ENCODE measurements at places on chromosomes 6 and 20.

- DNase-seq = no peak
Observed at GRCh38 chr20:51650685-51651134, 108.2 kb upstream of the NFATC2 start.

- DNase-seq = no peak
Observed at GRCh38 chr6:122180132-122180531, 219.3 kb upstream of the HSF2 start.

GRCh38 chr20:46774943-46775560 lies 65.6 kb downstream of the SLC2A10 start:
- no peak for DNase-seq

GRCh38 chr6:91483415-91484105 lies 896.7 kb upstream of the MAP3K7 start:
- no peak for DNase-seq

GRCh38 chr6:73308712-73309534 lies 45.2 kb downstream of the DPPA5 start:
- DNase-seq = no peak

GRCh38 chr6:12291839-12292604 lies 1.9 kb downstream of the EDN1 start:
- no peak for DNase-seq

GRCh38 chr20:52031563-52032303 lies 159.8 kb downstream of the ZFP64 start:
- no peak for DNase-seq

- DNase-seq = no peak
Observed at GRCh38 chr20:59455402-59456341, 148.7 kb upstream of the PHACTR3 start.

DNA sequence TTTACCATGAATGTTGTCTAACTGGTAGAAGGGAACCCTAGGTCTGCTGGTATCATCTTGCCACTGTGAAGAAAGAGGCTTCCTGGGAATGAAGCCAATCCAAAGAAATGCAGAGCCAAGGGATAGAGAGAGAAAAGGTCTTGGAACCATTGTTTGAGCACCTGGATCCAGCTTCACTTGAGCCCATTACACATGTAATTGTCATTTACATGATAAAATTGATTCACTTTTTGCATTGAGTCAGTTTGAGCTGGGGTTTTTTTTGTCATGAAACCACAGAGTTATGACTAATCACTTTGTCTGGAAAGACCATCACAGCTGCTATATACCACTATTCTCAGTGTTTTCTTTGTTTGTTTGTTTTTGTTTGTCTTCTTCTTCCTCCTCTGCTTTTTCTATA lies 112.3 kb downstream of the CBLN4 start:
- DNase-seq = no peak

DNA sequence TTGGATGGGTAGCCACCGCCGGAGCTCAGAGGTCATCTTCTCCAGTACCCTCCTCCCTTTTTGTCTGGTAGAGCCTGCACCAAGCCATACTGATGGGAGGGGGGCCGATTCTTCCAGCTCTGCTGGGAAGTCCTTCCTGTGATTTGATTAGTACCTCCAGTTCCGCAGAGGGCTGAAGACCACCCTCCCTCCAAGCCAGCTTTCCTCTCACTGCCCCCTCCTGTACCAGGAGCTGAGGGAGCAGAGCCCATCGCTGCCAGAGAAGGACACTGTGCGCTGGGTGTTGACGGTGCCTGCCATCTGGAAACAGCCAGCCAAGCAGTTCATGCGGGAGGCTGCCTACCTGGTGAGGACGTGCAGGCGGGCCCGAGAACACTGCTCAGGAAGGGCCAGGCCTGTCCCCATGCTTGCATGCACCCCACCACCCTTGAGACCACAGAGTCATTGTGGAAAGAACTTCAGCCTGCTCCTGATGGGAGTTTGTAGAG lies 13.2 kb downstream of the HSPA12B start:
- DNase-seq = no peak
